ENCODE measurements at places on chromosomes 7 and 10.
A peak's percentile ranks its signal among the peaks of the same experiment; 100 is the strongest.

DNA sequence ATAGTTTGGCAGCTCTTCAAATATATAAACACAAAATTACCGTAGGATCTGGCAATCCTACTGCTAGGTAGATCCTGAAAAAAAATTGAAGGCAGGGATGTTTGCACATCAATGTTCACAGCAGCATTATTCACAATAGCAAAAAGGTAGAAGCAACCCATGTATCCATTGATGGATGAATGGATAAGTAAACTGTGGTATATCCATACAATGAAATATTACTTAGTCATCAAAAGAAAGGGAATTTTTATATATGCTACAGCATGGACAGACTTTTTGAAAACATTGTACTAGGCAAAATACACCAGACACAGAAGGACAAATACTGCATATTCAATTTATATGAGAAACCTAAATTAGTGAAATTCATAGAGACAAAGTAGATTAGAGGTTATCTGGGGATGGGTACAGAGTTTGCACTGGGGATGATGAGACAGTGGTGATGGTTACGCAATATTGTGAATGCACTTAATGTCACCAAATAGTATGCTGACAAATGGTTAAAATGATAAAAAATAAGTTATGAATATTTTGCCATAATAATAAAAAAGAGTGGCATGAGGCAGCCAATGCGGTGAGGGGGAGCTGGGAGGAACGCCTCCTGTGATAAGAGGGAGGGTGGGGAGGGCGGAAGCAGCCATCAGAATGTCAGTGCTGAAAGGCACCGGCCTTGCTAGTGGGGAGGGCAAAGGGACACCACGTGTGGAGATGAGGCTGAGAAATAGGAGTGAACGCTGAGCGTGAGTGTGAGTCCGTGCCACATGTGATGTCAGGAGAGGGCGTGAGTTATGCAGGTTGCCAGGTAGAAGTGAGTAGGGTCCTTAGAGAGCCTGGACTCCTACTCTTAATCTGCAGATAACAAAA, 386.1 kb upstream of the PODXL start:
- DNase-seq: no peak

DNA sequence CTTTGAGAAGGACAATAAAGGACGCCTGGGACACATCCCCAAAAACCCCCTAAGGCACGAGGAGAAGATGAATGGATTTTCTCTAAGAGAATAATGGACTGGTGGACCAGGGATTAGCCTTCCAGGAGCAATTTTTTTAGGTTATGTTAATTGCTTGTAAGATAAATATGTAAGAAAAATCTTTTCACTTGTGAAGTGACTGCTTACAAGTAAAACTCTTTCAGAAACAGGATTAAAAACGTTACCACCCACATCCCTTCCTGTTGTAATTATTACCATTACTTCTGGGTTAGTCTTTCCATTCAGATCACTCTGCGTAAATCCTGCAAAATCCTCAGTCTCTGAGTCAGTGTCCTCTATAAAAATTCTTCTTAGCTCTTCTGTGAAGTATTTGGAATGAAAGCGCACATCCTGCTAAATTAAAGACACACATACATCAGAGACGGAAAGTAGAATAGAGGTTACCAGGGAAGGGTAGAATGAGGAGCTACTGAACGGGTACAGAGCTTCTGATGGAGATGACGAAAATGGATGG, 34.3 kb downstream of the CDCA7L start:
- DNase-seq: peak; percentile 88

- no peak for DNase-seq
Measured at GRCh38 chr10:101136007-101136707, 5.1 kb downstream of the TLX1 start.

GRCh38 chr10:80261316-80262030, 28.0 kb downstream of the MAT1A start:
- no peak for DNase-seq

DNA sequence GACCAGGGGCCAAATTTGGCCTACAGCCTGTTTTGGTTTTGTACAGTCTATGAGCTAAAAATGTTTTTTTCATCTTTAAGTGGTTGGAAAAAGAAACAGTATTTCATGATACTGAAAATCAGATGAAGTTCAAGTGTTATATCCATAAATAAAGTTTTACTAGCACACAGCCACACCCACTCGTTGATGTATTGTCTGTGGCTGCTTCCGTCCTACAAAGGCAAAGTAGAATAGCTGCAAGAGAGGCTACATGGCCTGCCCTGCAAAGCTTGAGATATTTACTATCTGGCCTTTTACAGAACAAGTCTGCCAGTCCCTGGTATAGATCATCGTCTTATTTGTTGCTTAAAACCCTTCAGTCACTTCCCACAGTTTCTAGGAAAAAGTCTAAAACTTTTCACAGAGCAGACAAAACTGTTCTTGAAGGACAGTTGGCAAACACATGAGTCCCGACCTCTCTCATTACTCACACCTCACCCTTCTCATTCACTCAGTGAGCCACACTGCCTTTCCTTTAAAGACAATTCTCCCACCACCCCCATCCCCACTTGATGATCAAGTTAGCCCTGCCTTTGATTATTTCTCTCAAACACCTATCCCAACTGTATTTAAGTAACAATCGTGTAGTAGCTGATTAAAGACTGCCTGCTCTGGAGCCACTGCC, 9.9 kb downstream of the RHEB start:
- DNase-seq: no peak

DNA sequence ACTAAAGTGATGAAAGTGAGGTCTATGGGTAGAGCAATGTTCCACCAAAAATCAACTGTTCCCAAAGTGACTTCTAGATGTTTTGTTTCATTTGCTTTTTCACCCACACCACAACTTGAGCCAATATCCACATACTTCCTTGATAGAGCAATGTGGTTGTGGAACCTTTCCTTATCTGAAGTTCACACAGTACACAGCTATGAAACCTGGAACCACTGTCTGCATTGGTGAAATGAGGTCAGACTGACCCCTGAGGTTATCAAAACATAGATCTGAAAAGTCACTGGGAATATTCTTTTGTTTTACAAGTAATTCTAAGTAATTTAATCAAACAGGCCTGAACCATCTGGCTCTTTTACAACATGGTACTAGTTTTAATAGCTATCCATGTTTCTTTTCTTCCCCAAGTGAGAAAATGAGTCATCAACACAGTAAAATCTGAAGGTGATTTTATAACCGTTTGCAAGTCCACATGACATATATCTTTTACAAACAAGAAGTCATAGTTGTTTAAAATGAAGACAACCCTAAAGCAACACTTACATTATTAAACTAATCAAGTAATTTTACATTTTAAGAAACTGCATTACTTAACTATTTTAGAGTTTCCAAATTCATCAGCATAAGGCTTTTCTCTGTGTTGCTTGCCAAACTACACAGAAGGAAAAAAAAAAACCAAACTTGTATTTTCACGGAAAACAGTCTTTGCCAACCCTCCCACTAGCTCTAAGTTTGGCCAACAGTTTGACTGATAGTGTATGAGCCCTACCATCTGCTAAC, 80.3 kb downstream of the LRRC17 start:
- peak; percentile 54 for DNase-seq

- DNase-seq: no peak
Measured at GRCh38 chr7:6725003-6725402, 18.3 kb upstream of the ZNF12 start.

GRCh38 chr7:36279200-36279925, 110.3 kb upstream of the ANLN start:
- no peak for DNase-seq

DNA sequence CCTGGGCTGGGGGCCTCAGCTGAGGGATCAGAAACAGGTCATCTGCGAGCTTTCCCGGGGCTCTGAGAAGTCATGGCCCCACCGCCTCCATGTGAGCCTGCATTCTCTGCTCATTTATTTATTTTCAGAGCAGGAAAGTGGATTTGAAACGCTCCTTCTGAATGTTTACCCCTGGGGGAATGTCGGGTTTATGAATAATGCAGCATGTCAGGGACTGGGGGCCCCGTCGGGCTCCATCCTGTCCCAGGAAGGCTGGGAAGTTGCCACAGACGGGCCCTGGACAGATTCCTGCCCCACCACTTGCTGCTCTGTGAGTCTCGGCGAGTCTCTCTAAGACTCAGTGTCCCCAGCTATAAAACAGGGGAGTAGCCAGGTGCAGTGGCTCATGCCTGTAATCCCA, 11.9 kb upstream of the GTF2IRD1 start:
- DNase-seq: no peak

- DNase-seq: peak; percentile 99
Measured at GRCh38 chr7:155230169-155230593, 67.5 kb upstream of the INSIG1 start.

DNA sequence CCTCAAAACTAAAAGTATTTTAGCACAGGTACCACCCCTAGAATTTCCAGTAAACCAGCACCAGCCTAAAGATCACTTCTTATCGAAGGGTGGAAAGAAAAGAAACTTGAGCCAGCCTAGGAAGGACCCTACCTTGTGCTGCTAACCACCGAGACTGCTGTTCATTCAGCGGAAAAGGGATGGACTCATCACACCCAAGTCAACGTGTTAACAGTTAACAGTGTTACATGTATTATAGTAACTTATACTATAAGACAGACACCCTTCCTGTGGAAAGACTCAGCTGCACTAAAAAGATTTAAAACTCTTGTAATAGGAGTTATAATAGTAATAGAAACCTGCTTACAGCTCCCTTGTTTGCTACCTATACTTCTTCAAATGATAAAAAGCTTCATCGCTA, 39.8 kb downstream of the MINDY4 start:
- no peak for DNase-seq

GRCh38 chr7:142872106-142872675, 13.4 kb downstream of the TRPV6 start:
- DNase-seq: no peak

GRCh38 chr10:62016623-62017490, 115.4 kb downstream of the ARID5B start:
- no peak for DNase-seq
